ENCODE measurements at places on chromosomes 4 and X.
A peak's percentile ranks its signal among the peaks of the same experiment; 100 is the strongest.

- DNase-seq = no peak
These were observed 547.6 kb downstream of the GABRG1 start for GRCh38 chr4:45576275-45576674.

- no peak for DNase-seq
These were observed 23.5 kb upstream of the CA5B start for GRCh38 chrX:15714529-15714928.

GRCh38 chr4:123025398-123025797 lies 103.0 kb upstream of the NUDT6 start:
- DNase-seq = no peak

DNA sequence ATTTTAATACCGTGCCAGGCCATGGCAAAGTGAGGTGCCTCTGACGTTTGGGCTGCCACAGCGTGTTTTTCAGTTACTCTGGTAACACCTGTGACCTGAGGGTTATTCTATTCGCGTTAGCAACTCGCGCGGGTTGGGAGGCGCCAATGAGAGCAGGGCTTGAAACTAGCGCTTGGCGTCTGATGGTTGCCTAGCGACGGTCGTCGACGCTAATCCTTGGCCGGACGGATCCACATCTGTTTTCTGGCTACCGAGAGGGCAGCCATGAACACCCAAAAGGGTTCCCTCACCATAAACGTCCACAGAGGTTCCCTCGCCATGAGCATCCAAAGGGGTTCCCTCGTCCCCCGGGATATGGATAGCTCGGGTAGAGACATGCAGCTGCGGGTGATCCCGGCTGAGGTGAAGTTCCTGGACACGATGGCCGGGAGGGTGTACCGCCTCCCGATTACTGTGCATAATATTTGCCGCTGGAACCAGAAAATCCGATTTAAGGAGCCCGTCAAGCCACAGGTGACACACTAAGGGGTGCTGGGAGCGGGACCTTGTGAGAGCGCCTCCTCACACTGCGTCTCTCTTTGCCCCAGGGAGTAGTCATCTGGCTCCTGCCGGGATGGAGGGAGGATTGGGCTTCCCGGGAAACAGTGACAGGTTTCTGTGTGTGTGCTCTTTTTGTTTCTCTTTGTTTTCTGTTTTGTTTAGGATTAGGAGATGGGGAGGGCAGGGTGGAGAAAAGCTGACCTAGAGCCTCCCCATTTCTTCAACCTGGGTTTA lies at the start of gene CFAP47:
CFAP47 (plus strand) TSS at position 199 of the 774 bp plus-strand sequence; CDS start at position 265, 66 bp downstream.
- DNase-seq = peak; percentile 30

DNA sequence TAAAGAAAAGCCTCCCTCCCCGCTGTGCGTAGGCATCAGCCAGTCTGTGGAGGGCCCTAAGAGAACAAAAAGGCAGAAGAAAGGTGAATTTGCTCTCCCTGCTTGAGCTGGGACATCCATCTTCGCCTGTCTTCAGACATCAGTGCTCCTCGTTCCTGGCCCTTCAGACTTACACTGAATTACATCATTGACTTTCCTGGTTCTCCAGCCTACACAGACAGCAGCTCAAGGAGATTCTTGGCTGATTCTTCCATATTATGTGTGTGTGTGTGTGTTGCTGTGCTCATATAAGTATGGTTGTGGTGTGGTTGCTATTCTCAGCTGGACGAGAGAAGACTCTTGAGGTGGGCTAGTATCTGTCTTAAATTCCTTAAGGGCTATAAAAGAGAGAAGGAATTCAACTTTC lies 35.5 kb upstream of the CD99L2 start:
- no peak for DNase-seq

GRCh38 chr4:109559625-109559982 lies 442 bp upstream of the MCUB start:
- no peak for DNase-seq

DNA sequence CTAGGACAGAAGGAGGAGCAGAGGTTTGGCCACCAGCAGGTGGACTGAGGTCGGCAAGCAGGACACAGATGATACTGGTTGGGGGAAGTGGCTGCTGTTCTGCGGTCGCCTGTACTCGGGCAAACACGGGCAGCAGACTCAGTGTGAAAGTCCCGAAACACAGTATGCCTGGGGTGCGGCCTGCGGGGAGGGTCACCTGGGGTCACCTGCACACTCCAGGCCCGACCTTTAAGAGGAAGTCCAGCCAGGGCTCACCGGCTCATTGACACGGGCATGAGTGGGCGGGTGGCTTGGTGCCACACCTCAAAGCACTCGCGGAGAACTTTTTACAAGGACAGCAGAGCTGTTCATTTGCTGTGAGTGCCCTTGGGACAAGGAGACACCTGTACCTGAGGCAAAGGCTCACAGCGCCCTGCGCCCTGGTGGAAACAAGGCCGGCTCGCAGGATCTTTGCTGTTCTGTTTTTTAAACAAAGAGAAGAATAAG lies 71.5 kb upstream of the MXD4 start:
- DNase-seq = no peak

DNA sequence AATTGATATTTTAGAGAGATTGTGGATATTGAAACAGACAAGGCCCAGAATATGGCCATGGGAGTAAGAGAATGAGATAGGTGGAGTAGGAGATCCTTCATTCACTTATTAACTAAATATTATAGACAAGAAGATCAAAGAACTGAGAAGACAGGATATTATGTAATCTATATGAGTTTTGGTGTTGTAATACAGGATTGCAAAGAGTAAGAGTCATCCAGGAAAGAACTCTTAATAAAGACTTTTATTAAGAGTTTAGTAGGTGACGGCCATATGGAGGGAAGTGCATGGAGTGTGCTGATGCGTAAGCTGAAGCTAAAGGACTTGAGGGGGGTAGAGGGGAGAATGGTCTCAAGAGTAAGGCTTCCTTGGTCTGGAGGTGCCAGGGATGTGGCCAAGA lies 153.7 kb downstream of the VEGFC start:
- no peak for DNase-seq

GRCh38 chrX:129649268-129650182 lies 5.2 kb downstream of the APLN start:
- DNase-seq = no peak

DNA sequence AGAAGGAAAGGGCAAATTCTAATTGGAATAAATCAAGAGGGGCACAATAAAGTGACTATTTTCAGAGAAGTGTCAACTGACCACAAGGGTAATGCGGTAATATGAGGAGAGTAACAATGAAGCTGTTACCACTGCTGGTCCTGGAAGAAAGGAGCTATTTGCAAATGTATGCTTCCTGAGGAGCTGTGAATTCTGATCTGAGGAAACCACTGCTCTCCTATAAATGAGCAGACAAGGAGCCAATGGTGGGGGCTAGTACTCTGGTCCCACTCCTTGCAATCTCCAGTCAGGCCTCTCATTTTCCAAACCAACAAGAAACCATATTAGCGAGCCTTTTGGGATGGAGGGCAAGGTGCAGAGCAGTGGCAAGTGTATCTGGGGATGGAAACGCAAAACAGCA lies 770.2 kb downstream of the FSTL5 start:
- no peak for DNase-seq

DNA sequence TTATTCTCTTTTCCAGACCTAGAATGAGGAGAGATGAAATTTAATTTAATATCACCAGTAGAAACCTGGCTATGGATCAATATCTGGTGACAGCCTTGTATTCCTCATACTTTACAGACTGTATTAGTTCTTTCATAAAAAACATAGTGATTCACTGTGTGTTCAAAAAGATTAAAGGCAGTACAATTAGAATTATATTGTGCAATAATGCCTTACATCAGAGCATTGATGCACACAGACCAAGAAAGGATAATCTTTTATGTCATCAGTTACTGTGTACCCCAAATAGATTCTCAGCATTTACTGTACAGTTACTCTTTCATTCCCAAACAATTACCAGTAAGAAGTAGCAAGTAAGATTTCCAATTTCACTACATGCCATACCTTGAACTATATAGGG lies 260.5 kb upstream of the ANXA10 start:
- no peak for DNase-seq

GRCh38 chr4:16671741-16672140 lies 226.7 kb downstream of the LDB2 start:
- DNase-seq = no peak

- peak; percentile 57 for DNase-seq
These were observed 1.6 kb downstream of the FAT4 start for GRCh38 chr4:125316401-125316790.

- no peak for DNase-seq
These were observed 206.5 kb downstream of the PCDH10 start for GRCh38 chr4:133355633-133356032.

GRCh38 chr4:88012647-88013046 lies 5.2 kb downstream of the PKD2 start:
- no peak for DNase-seq

- DNase-seq = peak; percentile 71
These were observed 710.7 kb downstream of the STPG2 start for GRCh38 chr4:97432551-97432950.

GRCh38 chr4:126705266-126705665 lies 927.5 kb upstream of the INTU start:
- no peak for DNase-seq

- DNase-seq = no peak
These were observed 776.7 kb upstream of the GRID2 start for GRCh38 chr4:91527056-91527455.

DNA sequence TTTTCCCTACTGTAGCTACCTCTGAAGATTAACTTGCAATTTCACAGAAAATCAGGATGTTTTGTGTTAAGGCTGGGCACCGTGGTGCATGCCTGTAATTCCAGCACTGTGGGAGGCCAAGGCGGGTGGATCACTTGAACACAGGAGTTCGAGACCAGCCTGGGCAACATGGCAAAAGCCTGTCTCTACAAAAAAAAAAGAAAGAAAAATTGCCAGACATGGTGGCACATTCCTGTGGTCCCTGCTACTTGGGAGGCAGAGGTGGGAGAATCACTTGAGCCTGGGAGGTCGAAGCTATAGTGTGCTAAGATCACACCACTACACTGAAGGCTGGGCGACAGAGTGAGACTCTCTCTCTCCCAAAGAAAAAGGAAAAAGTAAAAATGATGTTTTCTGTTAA lies 27.4 kb downstream of the APELA start:
- DNase-seq = no peak

- no peak for DNase-seq
These were observed 226.6 kb downstream of the NLGN4X start for GRCh38 chrX:6002056-6002455.

DNA sequence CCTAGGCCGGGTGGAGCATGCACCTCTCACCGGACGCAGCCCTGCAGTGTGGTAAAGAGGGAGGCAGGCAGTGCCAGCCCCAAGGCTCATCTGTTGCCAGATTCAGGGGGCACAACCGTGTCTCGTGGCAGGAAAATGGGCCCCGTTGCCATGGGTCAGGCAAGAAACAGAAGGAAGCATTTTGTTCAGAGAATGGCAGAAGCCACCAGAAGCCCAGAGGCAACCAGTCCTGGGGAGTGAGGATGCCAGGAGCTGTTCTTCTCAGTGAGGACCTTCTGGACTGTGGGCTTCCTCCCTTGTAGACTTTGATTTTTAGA lies 12.5 kb upstream of the UVSSA start:
- no peak for DNase-seq

DNA sequence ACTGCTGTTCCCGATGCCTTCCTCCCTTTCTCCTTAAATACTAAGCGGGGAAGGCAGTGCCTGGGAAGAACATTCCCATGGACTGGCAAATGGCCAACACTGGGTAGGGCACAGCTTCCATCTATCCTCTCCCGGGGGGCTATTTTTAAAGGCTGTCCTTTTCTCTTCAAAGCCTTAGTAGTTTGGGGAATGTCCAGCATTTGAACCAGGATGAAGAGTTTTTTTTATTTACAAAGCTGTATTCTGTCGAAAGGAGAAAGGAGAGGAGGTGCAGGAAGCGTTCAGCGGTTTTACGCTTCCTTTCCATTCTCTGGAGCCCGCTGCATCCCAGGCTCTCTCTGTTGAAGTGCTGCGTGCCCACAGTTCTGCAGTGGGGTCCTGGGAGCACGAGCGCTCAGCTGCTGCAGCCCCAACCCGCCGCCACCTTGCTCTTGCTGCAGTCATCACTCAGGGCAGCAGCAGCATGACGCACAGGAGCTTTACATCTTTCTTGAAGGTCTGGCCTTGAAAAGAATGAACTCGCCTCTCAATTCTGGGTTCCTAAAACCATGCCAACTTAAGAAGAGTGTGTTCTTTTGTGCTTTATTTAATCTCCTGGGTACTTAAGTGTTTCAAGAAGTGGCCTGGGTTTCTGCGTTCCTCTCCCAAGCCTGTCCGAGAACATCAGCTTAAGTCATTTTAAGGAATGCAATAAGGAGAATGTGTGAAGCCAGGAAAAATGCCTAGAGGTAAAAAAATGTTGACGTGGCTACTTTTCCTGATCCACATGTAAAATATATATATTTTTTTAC lies 427.2 kb downstream of the MAPK10 start:
- peak; percentile 33 for DNase-seq

GRCh38 chr4:136458326-136458725 lies 1074.0 kb downstream of the PCDH18 start:
- no peak for DNase-seq

GRCh38 chr4:173391701-173392100 lies 7.2 kb downstream of the SCRG1 start:
- DNase-seq = no peak

DNA sequence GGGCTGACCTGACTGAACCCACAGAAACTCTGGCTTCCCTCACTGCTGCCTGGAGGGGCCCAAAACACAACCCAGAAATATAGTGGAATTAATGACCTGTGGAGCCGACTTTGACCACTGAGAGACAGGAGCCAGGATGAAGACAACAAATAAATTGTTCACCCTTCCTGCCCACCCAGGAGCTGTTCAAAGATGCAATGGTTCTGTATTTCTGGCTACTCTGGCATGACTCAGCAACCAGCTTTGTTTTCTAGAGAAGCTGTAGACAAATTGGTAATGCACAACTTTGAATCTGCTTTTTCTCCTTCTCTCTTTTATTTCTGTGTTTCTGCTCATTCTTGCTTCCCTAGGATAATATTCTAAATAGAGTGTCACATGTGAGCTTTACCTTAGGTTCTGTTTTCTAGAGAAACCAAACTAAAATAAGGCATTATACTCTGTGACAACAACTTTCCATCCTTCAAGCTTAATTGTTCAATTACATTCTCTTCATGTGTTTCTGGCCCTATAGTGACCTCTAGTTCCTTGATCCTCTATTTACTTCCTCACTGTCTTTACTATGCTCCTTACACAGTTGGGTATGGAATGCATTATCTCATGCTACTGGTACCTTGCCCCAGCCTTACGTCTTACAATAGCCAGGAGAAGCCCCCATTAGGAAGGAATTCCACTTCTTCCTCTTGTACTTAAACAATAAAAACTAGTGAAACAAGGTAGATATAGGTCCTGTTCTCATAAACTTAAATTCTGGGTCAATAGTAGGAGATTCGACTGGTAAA lies 6.5 kb upstream of the PRKG2 start:
- peak; percentile 23 for DNase-seq

DNA sequence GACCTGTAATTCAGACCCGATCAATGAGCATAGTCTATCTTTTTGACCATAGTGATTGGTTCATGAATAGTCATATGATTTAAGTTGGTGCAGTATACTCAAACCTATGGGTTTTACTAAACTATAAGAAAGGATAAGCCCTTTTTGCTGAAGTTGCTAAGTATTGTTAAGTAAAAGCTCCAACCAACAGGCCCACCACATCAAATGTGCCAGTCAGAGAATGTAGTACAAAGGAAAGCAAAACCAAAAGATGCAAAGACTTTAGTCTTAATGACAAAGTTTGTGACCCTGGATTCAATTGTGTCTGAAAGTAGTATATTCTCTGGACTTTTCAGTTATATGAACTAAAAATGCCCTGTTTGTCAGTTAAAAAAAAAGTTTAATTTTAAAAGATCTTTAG lies 208.1 kb upstream of the TET2 start:
- no peak for DNase-seq

- no peak for DNase-seq
These were observed 22.5 kb upstream of the RPA4 start for GRCh38 chrX:96861218-96861617.
